NCI-H2081 treated with DMSO at 0.1 percent for 48 hours (cell line): ENCODE measurements at places on chromosomes 12 and 14.

DNA sequence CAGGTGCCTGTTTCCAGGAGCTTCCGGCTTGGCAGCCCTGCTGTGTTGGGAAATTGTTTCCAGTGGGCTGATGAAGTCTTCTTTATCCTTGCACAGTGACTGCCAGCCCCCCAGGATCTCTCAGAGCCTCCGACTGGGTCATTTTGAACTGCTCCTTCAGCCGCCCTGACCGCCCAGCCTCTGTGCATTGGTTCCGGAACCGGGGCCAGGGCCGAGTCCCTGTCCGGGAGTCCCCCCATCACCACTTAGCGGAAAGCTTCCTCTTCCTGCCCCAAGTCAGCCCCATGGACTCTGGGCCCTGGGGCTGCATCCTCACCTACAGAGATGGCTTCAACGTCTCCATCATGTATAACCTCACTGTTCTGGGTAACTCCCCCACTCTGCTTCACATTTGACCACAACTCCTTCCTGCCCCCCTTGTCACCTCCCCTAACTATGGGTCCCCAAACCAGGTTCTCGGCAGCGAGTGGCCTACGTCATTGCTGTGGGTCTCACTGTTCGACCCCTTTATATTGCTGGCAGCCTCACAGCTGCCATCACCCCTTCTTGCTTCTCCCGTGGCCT, 2.3 kb downstream of the LAG3 start:
- no peak for DNase-seq

DNA sequence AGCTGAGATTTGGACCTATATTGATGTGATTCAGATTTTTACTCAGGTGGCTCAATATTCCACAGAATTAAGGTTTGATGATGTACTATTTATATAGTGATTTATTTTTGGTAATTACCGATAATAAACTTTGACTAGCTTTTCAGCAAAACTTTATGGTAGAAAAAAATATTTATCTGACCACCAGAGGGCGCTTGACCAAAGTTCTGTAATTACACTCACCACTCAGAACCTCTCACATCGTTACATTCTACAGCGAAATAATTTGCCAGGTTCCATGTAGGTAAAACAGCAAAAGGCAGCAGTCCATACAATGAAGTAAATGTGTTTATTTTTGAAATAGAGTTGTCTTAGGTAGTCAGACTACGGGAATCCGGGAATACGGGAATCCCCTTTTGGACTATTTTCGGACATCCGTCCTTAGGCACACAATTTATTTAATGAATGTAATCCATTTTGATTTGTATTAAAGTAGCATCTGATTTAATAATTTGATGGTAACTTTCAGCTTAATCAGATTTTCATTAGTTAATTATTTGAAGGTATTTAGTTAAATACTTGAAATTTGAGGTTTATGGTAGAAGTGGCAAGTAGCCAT, 143.0 kb upstream of the DDHD1 start:
- no peak for DNase-seq

DNA sequence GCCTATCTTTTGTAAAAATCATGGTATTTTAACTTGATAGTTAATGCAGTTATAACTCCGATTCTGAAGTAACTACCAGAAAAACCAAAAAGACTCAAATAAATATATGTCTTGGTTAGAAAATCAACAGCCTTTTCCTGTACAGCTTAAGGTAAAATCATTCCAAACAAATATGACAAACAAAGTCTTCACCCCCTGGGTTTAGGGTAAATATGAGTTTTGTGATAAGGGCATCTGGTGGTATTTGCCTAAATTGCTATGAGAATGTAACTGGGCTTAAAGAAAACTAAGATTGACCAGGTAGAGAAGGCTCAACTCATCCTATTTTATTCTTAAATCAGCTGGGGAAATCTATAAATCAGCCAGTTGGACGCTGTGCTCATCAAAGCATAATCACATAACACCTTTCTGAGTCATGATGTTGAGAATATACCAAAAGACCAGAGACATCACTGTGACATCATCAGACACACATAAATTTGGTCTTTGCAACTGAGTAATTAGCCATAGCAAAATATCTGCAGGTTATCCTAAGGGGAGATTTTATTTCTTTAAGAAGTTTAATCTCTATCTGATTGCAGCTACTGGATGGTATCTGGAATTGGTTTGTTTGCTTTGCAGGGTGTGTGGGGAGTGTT, 133.9 kb downstream of the STXBP6 start:
- DNase-seq, result no peak

DNA sequence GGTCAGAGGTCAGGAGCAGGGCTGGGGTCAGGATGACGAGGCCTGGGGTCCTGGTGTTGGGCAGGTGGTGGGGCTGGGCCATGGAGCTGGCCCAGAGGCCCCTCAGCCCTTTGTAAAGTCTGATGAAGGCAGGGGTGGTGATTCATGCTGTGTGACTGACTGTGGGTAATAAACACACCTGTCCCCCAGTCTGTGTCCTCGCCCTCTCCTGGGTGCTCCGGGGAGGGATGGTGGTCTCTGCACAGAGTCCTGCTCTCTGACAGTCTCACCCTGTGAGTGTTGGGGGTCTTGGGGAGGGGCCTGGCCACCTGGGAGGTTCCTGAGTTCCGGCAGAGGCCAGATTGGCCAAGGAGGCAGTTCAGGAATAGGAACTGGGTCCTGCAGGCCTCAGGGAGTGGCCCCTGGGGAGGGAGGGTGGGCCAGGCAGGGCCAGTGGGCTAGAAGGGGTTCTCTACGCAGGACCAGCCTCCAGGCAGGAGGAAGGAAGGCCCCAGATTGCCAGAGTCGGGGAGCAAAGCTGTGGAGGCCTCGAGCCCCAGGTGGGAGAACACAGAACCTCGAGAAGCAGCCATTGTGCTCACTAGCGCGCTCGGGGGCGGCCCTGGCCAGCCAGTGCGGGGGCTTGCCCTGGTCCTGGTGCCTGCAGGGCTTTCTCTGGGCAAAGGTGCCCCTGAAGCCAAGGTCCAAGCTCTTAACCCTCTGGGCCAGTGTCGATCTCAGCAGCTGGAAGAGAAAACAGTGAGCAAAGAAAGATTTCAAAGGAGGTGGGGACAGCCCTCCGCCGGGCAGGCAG, 14.4 kb downstream of the ACADS start:
- no peak for DNase-seq

DNA sequence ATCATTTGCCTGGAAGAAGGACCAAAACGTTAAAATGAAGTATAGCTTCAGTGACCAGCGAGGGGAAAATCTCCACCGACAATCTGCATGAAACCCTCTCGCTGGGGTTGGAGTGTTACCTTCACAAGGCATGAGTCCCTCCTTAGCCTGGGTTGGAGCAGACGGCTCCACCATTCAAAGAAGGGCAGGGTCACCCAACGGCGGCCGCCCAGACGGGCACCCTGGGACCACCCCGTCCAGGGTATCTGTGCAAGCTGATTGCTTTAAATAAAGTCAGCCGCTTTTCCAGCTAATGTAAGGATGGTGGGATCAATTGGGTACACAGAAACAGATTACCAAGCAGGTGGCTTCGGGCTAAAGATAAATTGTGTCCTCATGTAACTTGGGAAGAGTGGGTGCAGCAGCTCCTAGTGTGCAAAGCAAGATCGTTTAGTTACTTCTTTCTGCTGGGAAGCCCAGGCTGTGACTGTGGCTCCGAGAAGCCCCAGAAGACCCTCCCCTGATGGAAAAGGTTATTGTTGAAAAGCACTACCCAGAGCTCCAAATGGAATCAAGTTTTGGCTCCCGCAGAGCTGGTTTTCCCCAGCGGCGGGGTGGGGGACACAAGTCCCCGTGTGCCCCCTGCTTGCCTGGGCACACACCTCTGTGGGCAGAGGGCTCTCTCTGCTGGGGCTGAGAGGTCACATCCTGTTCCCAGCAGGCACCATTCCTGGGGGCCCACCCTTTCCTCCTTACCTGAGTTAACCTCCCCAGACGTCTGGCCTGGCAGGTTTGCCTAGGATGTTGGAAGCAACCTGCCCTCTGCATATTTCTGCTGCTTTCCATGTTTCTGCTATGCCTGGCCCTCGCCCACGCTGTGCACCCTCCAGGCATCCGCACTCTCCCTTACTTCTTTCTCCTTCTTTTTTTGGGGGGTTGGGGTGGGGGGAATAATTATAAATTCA, 318.6 kb upstream of the DIO3 start:
- no peak for DNase-seq

DNA sequence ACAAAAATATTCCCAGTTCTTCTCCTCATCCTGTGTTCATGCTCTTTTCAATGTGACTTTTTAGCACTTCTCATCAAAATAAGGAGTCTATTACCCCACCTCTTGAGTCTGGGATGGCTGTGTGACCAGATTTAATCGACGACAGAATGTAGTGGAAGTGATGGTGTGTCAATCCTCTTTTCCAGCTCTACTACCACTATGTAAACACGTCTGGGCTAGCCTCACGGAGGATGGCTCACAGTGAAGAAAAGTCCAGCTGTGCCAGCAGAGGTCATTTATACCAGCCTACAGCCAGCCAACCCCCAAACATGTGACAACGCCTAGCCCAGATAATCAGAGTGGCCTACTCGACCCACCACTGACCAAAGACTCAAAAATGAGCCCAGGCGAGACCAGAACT, 37.3 kb upstream of the FGF6 start:
- DNase-seq, result no peak

- DNase-seq, result no peak
These were observed 35.8 kb upstream of the RNU6-7 start for GRCh38 chr14:32166029-32166428.

DNA sequence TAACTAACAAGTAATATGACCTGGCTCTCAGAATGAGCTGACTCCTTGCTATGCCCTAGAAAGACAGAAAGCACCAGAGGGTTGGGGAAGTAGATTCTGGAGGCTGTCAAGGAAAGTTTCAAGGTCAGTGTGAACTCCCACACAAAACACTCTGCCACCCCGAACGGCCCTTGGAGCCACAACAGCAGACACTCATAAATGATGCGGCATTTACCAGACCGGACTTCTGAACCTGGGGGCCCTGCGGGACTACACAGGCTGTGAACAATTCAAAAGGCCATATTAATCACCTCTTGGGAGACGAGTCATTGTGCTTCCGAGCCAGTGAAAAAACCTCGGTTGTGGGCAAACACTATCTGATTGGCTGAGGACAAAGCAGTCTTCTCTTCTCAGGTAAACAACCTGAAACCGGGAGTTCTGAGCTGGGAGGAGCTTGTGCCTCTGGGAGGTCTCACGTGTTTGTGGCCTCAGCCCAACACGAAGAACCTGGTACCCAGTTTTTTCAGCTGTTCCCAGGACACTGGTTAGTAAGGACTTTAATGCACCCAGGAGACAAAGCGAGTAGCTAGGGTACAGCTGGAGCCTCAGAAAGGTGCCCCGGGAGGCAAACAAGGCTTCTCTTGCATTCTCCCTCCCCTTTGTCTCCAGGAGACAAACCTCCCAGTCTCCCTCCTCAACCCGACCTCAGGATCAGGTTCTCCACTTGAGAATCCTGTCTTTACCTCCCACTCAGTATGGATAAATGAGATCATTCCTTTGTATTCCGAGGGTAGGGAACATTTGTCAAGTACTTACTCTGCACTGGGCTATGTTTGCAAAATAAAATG, 35.3 kb downstream of the VWF start:
- DNase-seq, result no peak

GRCh38 chr14:101980700-101981099, 16.3 kb downstream of the DYNC1H1 start:
- DNase-seq, result no peak

DNA sequence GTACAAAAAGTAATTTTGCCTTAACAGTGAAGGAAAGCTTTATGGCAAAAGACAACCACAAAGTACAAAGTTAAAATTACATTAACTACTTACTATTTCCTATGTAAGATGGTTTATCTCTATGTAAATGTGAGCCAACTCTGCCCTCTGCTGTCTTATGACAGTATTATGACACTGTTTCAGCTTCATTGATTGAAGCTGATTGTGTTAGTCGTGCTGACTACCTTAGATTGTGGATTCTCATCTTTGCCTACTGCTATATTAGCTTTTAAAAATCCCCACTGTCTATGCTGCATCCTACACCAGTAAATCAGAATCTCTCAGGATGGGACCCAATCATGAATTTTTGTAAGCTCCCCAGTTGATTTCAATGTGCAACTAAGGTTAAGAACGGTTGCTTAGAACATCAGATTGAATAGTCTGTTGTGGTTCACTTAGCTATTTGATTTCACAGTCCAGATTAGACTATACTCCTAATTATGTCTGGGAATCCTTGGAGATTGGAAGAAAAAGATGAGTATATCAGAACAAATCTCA, 12.2 kb upstream of the SPTB start:
- DNase-seq, result peak; percentile 44

DNA sequence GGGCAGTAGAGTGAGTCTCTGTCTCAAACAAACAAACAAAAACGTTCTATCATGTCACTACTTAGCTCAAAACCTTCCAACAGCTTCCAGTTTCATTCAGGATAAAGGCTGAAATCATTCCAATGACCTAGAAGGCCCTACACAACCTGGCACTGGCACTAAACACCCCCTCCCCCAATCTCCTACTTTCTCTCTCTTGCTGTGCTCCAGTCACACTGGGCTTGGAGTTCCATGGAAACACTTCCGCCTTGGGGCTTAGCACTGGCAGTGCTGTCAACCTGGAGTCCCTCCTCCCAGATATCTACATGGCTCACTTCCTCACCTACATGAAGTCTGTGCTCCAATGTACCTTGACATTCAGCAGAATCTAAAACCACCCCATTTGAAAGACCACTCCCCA, 65.0 kb upstream of the SINHCAF start:
- no peak for DNase-seq

- no peak for DNase-seq
These were observed 4.2 kb downstream of the DENND5B start for GRCh38 chr12:31586728-31587127.

- DNase-seq, result no peak
These were observed 144.4 kb upstream of the PWP1 start for GRCh38 chr12:107541001-107541705.

GRCh38 chr14:84674636-84675035, 855.3 kb upstream of the FLRT2 start:
- DNase-seq, result no peak

- no peak for DNase-seq
These were observed 172.5 kb upstream of the FOXN3 start for GRCh38 chr14:89589400-89590118.

DNA sequence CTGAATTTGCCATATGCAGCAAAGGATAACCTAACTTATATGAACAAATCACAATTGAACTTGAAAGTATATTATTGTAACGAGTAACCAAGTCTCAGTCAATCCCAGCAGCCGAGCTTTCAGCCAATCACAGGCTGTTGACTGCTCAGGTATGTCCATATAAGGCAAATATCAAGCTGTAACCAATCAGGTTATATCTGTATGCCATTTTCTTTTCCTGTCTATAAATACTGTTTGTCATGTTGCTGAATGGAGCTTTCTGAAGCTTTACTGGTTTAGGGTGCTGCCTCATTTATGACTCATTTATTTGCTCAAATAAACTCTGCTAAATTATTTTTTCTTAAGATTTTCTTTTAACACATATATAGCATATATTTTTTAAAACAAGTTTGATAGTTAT, 1059.5 kb downstream of the GALC start:
- DNase-seq, result no peak

- DNase-seq, result no peak
These were observed 2.1 kb upstream of the GPD1 start for GRCh38 chr12:50101663-50102062.
